ENCODE measurements at places on chromosomes 12 and 14. TPM values are rescaled to one million over a fixed set of nuclear protein-coding genes. Genes with fewer than 3 reads are reported as not detected.

Gene SUPT16H
- 102 TPM for total RNA-seq

Gene FOXG1
- not detected for total RNA-seq

Gene PRH2
- total RNA-seq = not detected

Gene PRR4
- total RNA-seq = 0.98 TPM

Gene GZMB
- total RNA-seq = 2.9 TPM

Gene SRRM4
- total RNA-seq = not detected

Gene C12orf50
- total RNA-seq = 0.12 TPM

Gene DACT1
- total RNA-seq = 3.5 TPM

Gene RDH16
- 0.47 TPM for total RNA-seq

Gene WNT5B
- 0.69 TPM for total RNA-seq

Gene DAZAP2
- total RNA-seq = 209 TPM

Gene MYF5
- not detected for total RNA-seq

Gene SDSL
- 0.20 TPM for total RNA-seq

Gene FOXM1
- 1.8 TPM for total RNA-seq

Gene GLS2
- 2.6 TPM for total RNA-seq

Gene KLRG1
- 1.9 TPM for total RNA-seq

Data from activated B cell treated with CpG ODN at 0.5 μM for 24 hours (primary cell).